Stimulated activated CD4-positive, alpha-beta T cell treated with anti-CD3 and anti-CD28 coated beads, Interleukin-1b, Interleukin-23, amount 100 ng/mL, for 1 hour (primary cell): ENCODE measurements at places on chromosomes 4 and X.

DNA sequence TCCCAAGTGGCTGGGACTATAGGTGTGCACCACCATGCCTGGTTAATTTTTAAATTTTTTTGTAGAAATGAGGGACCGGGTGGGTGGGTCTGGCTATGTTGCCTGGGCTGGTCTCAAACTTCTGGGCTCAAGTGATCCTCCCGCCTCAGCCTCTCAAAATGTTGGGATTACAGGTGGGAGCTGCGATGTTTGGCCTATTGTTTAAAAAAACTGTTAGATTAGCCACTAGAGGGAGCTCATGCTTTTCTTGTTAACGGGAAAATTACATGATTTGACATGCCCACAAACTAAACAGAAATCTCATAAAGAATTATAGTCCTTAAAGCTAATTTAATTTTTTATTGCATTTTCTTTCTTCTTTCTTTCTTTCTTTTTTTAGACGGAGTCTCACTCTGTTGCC, 5.0 kb upstream of the SDAD1 start:
- no peak for DNase-seq

GRCh38 chr4:138789796-138790195, 225.8 kb upstream of the NOCT start:
- DNase-seq = no peak

DNA sequence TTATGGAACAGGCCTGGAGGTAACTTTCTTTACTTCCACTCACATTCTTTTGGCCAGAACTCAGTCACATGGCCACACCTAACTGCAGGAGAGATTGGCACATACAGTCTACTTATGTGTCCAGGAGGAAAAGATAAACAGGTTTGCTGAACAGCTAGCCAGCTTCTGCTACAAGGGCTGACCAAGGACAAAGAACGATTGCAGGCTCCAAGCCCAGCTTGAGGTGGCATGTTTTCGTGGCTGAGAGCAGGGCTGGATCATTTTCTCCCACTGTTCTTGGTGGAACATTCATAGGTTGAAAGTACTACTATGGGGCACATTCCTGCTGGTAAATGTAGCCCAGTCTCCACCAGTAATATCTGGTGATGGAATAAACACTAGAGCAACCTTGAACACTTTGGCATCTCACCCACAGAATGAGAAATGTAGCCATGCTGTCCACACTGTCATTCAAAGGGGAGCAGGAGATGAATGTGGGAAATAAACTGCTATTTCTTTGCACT, 28.2 kb downstream of the NHS start:
- DNase-seq = no peak

DNA sequence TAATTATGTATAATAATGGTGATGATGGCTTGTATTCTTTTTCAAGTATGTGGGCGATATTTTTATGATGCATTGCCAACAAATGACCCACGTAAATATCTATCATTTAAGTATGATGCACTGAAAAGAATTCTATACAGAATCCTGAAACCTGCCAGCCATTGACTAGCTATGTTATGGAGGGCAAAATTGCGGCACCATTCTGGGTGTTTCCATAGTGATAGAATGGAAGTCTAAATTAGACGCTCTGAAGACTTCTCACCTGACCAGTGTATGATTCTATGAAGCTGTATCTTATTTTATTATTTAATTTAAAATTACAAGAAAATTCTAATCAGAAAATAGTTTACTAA, 677 bp upstream of the CENPC start:
- DNase-seq = no peak

GRCh38 chrX:28697732-28698131, 110.5 kb downstream of the IL1RAPL1 start:
- DNase-seq = no peak

DNA sequence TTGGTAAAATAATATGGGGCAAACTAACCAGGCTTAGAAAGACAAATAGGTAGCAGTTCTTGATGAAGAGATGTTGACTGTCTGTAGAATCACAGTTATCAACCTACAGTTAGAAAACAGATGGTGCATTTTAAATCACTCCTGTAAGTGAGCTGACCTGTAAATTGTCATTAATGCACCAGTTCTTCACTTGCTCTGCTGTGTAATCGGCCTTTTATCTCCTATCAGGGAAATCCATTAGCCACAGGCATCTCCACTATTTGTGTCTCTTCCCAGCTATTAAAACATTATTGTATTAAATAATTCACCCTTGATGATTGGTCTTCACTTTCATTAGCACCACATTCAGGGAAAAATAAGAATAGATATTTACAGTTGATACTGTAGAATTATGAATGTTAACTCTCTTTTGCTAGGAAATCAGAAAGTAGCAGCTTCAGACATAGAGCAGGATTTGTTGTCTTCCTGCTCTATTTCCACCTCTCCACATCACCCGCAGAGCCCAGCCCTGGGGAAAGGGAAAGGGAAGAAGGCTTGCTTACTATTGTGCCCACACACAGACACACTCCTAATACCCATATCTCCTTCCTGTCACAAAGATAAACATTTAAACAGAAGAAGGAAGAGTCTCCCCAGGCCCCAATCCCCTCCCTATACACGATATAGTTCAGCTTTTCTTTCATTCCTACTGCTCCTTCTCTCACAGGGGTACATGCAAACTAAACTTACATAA, 97.1 kb downstream of the REELD1 start:
- DNase-seq = no peak

DNA sequence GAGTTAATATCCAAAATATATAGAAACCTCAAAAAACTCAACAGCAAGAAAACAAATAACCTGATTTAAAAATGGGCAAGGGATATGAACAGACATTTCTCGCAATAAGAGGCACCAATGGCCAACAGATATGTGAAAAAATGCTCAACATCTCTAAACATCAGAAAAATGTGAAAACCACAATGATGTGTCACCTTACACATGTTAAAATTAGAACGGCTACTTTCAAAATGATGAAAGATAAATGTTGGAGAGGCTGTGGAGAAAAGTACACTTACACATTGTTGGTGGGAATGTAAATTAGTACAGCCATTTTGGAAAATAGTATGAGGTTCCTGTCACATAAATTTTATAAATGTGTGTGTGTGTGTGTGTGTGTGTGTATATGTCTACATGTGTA, 731.3 kb downstream of the DMD start:
- DNase-seq = no peak

- no peak for DNase-seq
These were observed 17.7 kb downstream of the COL4A6 start for GRCh38 chrX:108420481-108420880.

DNA sequence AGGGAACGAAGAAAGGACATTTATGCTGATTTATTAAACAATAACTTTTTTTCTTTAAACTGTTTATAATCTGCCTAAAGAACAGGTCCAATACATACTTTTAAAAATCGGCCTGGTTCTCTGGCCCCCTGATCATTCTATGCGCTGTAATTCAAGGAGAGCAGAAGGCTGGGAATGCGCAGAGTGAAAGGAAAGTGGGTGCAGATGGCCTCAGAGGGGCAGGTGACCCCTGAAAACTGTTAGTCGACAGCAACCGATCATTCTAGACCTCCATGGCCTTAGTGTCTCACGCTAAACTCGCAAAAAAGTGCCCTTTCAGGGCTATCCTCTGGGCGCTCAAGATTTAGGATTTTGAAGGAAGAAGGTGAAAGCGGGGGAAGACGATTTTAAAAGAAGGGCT, 2.2 kb downstream of the PDE5A start:
- DNase-seq = no peak

- DNase-seq = no peak
These were observed 6.7 kb upstream of the PLAC8 start for GRCh38 chr4:83121246-83121645.

DNA sequence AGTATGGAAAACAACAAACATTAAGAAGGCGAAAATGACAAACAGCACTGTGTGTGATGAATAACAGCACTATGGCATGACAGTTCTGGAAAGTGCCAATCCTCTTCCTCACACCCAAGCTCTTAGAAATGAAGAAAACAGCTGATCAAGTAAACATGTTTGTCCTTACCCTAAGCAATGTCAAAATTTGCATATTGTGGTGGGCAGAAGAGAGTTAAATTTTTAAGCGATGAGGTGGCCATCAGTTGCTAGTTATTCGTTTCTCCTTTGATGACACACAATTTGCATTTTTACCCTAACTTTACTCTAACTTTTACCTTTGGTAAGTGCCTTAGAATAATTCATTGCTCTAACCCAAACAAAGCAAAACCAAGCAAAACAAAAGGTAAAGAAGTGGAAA, 8.8 kb downstream of the PROM1 start:
- DNase-seq = no peak

- DNase-seq = no peak
These were observed 123.8 kb upstream of the TEX13D start for GRCh38 chrX:124208660-124209059.

DNA sequence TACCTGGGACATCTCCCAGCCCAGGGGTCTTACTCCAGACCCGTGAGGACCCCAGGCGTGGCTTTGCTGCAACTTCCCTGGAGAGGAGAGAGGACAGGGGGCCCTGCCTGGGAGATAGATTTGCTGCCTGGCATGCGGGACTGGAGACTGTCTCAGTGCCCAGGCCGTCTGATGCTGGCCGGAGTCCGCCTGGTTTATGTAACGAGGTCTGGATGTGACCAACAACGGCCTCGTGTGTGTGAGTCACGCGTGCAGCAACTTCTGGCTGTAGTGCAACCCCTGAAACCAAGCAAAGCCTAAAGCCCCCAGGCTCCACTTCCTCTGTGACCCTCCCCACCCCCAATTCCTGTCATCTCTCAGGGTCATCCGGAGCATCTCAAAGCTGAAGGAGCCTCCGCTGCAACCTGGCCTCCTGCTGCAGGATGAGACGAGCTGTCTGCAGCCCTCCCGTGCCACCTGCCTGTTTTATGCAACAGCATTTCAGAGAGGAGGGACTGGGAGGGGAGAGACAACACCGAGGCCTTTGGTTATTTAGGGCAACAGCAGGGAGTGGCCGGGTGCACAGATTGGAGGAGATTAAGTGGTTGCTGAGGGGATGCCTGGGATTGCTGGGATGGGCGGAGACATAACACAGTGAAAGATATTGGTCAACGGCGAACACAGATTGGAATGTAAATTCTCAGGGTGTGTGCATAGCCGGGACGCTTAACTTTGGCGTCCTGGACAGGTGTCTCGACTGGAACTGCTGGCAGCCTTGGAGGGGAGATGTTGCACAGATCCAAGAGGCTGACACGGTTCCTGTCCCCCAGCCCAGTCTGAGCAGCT, 16.0 kb downstream of the XG start:
- DNase-seq = no peak

- DNase-seq = no peak
These were observed 147.2 kb upstream of the DIPK2B start for GRCh38 chrX:45347877-45348276.

- DNase-seq = no peak
These were observed 156.3 kb downstream of the TMEM164 start for GRCh38 chrX:110159235-110159634.

DNA sequence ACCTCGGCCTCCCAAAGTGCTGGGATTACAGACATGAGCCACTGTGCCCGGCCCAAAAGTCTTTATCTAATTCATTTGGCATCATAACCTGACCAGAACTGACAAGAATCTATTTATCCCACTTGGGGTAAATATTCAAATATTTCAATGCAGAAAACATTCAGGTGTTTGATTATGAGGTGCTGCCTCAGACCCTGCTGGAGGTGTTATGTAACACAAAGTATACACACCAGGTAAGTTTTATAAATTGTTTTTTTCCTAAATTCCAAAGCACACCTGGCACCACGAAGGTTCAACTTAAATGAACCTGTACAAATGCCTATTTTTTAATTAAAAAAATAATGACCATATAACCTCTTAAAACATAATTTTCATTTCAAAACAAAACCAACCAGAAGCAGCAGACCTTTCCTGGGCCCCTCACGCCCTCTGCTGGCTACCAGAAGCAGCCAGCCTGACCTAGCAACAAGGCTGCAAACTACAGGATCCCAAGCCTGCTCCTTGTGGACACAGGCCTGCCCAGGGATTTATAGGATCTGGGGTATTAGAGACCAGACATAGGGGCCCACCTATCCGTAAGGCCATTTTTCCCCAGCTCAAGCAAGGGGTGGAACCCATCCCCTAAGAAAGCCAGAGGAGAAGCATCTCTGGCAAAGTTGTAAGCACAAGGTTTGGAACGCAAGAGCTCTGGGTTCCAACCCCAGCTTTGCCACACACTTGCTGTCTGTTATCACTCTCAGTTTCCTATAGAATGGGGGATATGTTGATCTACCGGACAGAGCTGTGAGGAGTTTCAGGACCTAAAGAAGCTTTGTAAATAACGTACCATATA, 11.7 kb downstream of the OTUD5 start:
- no peak for DNase-seq

DNA sequence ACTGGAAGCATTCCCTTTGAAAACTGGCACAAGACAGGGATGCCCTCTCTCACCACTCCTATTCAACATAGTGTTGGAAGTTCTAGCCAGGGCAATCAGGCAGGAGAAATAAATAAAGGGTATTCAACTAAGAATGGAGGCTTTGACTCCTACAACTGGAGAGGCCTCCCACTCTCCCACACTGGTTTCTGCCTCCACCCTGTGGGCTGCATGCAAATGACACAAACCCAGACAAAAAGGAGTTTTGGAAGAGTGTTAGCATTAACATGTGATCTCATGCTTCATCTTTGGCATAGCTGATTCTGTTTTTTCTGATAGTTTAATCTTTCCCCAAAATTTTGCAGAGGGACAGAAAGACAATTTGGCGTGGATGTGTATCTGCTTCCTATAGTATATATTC, 80.8 kb upstream of the IQCM start:
- no peak for DNase-seq

- no peak for DNase-seq
These were observed 132.8 kb upstream of the S100G start for GRCh38 chrX:16517039-16517605.

- DNase-seq = no peak
These were observed 807 bp downstream of the USP9X start for GRCh38 chrX:41085878-41086626.

GRCh38 chrX:110699109-110699508, 96.5 kb downstream of the CHRDL1 start:
- no peak for DNase-seq

DNA sequence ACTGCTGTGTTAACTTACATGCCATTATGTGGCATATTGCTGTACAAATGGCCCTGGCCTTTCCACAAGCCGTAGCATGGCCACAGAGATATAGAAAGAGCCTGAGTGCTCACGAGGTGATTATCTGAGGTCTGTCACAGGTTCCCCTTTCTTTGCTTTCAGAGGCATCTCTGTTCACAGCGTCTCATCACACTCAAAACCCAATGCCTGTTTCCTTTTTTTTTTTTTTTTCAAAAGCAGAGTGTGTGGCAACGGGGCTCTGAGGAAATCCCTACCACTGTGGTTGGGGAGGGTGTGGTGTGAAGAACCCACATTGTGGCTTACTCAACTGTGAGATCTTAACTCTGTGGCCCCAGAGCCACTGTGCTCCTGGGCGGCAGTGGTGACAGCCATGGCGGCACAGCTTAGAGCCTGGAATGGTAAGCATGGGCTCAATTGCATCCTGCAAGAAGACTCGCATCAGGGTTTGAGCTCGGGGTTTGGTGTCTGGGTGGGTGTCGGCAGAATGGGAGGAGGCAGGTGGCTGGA, 30.8 kb downstream of the RTL5 start:
- DNase-seq = no peak

GRCh38 chr4:174398728-174399127, 115.0 kb downstream of the CEP44 start:
- DNase-seq = no peak

- DNase-seq = no peak
These were observed 83.5 kb downstream of the NPNT start for GRCh38 chr4:105978684-105979296.
